ENCODE measurements at places on chromosomes 5 and 9.

- no peak for DNase-seq
Measured at GRCh38 chr5:76692274-76692540, 23.7 kb upstream of the F2R start.

- DNase-seq = no peak
Measured at GRCh38 chr9:72537671-72538070, 16.3 kb downstream of the TMC1 start.

DNA sequence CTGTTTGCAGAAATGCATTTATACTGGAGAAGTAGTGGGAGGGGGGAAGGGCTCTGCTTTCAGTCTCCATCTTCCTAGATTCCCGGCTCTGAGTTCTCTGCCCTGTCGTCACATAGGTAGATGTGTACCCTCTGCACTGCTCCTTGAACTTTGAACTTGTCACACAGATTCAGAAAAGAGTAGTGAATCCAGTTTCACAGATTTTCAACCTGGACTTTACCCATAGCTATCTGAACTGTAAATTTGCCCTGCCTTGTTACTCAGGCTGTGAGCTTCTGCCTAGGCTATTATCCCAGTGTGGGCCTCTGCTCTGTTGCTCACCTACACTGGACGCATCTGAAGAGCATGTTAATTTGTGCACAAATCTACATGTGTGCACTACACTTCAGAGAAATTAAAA lies 12.8 kb upstream of the C9orf152 start:
- no peak for DNase-seq

DNA sequence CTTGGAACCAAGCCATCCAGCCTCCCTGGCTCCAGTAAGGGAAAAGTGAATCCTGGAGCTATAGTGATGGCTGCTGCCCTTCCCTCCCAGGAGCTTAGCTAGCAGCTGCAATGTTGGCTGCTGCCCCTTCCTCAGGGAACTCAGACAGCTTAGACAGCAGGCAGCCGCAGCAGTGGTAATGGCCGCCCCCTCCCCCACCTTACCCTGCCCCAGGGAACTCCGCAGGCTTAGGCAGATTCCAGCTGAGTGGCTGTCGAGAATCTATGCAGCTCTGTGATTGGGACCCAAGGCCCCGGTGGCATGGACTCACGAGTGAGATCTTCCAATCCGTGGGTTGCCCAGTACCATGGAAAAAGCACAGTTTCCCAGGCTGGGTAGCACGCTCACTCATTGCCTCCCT lies 378.6 kb downstream of the NNT start:
- no peak for DNase-seq

DNA sequence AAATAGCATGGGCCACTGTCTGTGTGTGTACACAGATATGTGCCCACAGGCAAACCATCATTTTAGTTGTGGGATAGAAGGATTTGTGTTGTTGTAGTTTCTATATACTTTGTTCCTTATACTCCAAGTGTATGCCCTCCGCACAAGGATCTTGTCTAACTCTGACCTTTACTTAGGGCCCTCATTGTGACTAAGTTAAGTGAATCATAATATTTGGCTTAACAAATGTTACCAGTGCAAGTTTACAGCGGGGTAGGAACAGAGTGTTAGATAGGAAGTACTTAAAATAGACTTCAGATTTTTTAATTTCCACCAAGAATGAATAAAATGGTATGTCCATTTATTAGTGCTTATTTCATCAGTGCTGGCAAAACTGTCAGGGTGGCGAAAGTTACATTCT lies 29.5 kb upstream of the CYFIP2 start:
- DNase-seq = no peak

- peak; percentile 96 for DNase-seq
Measured at GRCh38 chr5:135488727-135489465, 36.7 kb upstream of the TIFAB start.

GRCh38 chr9:108663422-108663821 lies 192.4 kb downstream of the ACTL7B start:
- DNase-seq = no peak

GRCh38 chr9:12723409-12724028 lies 30.3 kb downstream of the TYRP1 start:
- DNase-seq = no peak

DNA sequence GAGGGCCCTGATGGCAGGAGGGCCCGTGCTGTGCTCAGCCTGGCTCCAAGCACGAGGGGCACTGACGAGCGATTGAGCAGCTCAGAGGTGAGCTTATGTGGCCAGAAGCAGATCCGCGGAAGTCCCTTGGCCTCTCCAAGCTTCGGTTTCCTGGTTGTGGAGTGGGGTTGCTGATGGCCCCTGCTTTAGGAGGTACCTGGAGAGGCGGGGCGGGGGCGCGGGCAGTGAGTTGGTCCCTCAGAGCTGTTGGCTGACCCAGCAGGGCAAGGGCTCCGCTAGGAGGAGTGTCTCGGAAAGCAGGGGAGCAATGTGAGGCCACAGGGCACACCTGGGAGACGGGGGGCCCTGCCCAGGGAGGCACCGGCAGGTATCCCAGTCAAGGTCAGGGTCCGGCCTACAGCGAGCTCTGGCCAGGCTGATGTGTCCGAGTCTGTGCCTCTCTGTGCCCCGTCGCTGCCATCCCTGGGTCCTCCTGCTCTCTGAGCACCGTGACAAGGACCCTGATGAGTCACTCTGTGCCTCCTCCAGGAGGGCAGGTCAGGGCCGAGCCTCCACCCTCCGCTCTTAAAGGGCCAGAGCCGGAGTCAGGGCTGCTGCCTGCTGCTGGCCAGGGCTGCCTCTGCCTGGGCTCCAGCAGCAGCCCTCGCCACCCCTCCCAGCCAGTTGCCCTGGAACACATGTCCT lies 14.8 kb downstream of the NCS1 start:
- no peak for DNase-seq

DNA sequence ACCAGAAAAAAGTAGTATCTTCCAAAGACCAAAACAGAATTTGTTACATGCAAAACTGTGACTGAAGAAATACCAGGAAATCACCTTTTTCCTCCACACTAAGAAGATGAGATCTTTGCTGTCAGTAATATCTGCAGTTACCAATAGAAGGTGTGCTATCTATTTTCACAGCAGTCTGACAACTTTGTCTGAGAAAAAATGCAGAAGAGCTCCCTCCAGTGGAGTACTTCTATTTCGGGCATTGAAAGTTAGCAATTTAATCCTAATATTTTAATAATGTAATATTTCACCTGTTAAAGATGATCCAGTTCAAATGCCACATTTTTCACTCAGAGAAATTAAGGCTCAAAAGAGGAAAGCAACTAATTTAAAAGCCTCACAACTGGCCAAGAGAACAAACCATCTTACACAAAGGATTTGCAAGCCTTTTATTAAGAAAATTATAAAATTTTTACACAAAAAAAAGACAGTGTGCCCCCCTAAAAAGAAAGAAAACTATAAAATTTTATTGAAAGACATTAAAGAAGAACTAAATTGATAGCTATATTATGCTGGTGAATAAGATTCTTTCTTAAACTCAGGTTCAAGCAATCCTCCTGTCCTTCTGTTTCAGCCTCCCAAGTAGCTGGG lies 50.6 kb downstream of the DEPDC1B start:
- no peak for DNase-seq

- no peak for DNase-seq
Measured at GRCh38 chr9:29976981-29977380, 2403.7 kb upstream of the C9orf72 start.

GRCh38 chr5:178524093-178524882 lies 65.9 kb downstream of the COL23A1 start:
- DNase-seq = no peak

DNA sequence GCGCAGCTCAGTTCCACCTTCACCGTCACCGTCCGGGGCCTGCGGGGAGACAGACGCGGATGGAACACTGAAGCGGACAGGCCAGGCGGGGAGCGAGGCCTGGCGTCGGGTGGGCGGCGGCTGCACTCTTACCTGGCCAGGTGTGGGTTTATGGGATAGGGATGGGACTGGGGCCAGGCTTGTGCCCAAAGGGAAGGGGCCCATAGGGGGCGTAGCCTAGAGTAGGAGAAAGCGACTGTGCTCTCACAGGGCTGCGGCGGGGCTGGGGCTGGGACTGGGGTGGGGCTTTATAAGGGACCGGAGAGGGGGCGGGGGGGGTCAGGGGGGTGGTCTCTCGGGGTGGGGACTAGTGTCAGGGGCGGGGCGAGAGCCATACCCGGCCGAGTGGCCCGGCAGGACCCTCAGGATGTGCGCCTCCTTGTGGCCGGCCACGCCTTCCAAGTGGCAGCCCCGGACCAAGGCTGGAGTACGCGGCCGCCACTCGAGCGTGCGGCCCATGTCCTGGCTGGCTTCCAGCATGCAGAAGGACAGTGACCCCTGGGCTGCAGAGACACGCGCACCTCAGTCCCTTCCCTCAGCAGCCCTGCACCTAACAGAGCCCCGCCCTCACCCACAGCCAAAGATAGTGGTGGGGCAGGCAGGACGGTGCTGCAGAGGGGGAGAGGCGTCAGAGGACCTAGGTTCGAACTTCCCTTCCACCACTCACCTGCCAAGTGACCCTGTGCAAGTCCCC lies 22.8 kb downstream of the FPGS start:
- no peak for DNase-seq

GRCh38 chr9:5626727-5627634 lies 1.9 kb upstream of the RIC1 start:
- DNase-seq = no peak

DNA sequence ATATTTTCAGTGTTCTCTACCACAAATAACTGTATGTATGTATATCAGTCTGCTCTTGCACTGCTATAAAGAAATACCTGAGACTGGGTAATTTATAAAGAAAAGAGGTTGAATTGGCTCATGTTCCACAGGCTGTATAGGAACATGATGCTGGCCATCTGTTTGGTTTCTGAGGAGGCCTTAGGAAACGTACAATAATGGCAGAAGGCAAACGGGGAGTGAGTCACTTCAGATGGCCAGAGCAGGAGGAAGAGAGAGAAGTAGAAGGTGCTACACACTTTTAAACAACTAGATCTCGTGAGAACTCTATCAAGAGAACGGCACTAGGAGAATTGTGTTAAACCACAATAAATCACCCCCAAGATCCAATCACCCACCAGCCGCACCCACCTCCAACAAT lies 121.7 kb downstream of the ADAMTS6 start:
- no peak for DNase-seq

GRCh38 chr5:138698713-138699112 lies 54.5 kb upstream of the CTNNA1 start:
- no peak for DNase-seq

GRCh38 chr5:147372191-147372590 lies 137.4 kb downstream of the STK32A start:
- DNase-seq = no peak

DNA sequence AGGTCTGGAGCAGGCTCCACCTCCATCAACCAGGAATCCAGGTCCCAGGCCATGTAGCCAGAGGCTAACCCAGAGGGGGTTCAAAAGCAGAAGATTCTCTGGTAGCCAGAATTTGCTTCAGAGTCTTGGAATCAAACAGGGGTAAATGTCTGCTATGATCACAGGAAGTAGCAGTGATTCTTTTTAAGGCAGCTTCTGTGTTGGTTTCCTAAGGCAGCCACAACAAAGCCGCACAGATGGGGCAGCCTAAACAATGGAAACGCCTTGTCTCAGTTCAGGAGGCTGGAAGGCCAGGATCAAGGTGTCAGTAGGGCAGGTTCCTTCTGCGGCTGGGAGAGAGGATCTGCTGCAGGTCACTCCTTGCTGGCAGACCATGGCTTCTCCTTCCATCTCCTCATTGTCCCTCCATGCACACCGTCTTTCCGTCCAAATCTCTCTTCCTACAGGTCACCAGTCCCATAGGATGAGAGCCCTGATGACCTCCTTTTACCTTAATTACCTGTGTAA lies 167.3 kb downstream of the ROR2 start:
- no peak for DNase-seq

GRCh38 chr5:133048993-133049725 lies 2.7 kb upstream of the HSPA4 start:
- no peak for DNase-seq

GRCh38 chr5:116563736-116564308 lies 10.8 kb downstream of the SEMA6A start:
- no peak for DNase-seq

DNA sequence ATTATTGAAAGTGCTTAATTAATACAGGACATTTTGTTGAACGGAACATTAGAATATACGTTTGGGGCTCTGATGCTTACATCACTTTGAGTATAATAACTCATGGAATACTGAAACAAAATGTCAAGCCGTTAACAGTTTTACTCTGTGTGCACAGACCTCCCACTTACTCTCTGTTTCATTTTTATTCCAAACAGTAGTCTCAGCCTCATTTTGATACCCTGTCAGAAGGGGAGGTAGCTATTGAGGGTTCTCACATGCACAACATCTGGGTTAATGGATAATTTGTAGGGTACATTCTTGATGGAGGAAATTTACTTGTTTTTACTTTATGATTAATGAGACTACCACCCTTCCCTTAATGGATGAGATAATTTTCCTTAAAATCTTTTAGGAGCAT lies 59.0 kb downstream of the SCAMP1 start:
- no peak for DNase-seq

DNA sequence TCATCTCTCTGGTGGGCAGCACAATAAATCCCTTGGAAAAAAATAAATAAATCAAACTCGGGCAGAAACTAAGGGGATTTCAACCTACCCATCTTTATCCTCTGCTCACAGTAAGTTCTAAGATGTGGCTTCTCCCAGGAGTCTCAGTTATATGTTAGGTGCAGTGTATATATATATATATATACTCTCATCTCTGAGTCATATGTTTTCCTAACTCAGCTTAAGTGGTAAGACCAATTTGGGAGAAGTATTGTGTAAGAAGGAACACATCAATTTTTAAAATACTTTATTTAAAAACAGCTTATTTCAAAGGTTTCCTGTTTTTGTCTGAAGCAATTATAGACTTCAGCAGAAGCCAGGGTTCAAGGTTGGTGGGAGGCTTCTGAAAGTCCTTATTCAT lies 20.3 kb upstream of the OSMR start:
- DNase-seq = no peak

GRCh38 chr9:25827626-25828025 lies 149.4 kb upstream of the TUSC1 start:
- no peak for DNase-seq

GRCh38 chr5:131749138-131749537 lies 47.7 kb downstream of the FNIP1 start:
- DNase-seq = no peak

GRCh38 chr5:81925009-81925408 lies 46.8 kb upstream of the ATG10 start:
- DNase-seq = no peak

DNA sequence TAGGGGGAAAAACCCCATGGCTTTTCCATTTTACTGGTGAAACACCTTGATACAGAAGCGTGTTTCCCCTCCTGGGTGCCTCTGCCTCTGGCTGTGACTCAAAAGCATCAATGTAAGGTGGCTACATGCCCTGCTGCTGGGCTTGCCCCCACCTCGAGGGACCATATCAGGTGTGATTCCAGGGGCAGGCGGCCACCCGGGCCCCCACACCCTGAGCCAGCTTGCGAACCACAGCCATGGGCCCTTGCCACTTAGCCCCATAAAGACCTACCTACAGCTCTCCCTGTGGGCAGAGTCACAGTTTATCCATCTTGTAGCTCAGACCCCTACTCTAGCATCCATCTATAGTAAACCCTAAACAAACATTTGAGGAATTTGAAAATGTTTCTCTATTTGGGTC lies 10.8 kb downstream of the SHC3 start:
- DNase-seq = no peak

All from NCI-H187 (cell line).